ENCODE measurements at places on chromosomes 16 and 17.

- DNase-seq = no peak
Observed at GRCh38 chr17:63440127-63440769, 5.9 kb downstream of the CYB561 start.

DNA sequence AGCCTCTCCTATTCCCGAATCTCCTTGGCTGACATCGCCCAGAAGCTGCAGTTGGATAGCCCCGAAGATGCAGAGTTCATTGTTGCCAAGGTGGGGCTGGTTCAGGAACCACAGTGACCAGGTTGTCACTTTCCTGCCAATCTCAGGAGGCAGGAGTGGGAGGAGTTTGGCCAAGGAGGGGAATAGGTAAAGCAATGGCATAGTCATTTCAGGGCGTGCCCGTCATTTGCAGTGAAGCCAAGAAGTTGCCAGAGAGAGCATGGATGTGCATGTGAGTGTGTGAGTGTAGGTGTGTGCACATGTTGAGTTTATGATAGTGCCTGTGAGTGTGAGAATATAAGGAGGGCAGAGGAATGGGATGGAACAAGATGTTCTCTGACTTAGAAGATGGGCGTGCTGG, 14.8 kb downstream of the PSMD3 start:
- no peak for DNase-seq

GRCh38 chr17:2453325-2453724, 52.5 kb upstream of the MNT start:
- no peak for DNase-seq

DNA sequence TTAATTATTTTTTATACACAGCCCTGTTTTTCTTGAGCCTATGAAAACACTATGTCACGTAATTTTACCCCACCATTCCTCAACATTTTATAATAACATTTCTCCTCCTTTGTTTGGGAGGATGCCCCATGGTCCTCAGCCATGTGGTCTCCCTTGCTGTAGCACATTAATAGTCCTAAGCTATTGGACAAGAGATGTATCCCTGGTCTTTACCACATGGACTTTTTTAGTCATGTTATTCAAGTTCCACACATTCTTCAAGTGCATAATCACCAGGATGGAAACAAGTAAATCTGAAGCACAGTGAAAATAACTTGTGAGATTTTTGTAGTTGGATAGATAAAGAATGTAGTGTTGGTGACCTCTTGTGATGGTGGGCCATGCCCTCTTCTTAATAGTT, 2.0 kb upstream of the KRTAP2-3 start:
- no peak for DNase-seq

GRCh38 chr16:58451945-58452401, 48.0 kb upstream of the NDRG4 start:
- DNase-seq = no peak

DNA sequence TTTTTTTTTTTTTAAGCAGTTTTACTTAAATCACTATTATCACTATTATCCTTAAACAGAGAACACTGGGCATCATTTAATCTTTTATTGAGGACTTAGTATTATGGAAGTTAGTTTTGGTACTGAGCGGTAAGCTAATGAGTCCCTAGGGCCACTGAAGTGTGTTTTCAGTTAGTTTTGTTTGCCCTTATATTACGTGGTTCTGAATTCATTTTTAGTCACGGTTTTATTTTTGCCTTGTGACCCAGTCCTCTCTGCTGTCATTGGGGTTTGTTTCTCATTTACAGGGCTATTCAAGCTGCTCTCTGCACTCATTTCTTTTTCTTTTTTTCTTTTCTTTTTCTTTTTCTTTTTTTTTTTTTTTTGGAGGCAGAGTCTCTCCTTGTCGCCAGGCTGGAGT, 17.3 kb downstream of the RABEP1 start:
- no peak for DNase-seq

GRCh38 chr17:28857905-28858800, 3.3 kb downstream of the ERAL1 start:
- DNase-seq = no peak

GRCh38 chr17:59872351-59872750, 20.4 kb downstream of the TUBD1 start:
- DNase-seq = no peak

GRCh38 chr17:8387914-8388651, 5.1 kb upstream of the RPL26 start:
- DNase-seq = no peak

DNA sequence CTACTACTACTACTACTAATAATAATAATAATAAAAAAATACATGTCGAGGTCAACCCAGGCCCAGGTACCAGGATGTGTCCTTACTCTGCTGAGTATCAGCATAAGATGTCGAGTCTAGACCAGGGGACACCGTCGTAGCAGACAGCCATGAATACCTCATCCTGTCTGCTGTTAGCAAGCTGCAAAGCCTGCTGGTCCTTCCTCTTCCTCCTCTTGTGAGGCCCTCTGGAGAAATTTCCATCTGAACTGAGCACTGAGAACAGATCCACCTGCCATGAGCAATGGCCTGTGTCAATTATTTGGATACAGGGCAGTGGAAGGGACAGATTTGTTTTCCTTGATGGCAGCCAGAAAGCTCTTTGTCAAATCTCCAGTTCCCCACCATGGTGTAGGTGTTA, 168.5 kb downstream of the XYLT1 start:
- DNase-seq = no peak

- DNase-seq = no peak
Observed at GRCh38 chr17:82121246-82121645, 23.2 kb upstream of the FASN start.

All from stimulated activated CD4-positive, alpha-beta T cell treated with anti-CD3 and anti-CD28 coated beads, Interleukin-15, amount 100 ng/mL, for 24 hours (primary cell).